Stimulated activated CD8-positive, alpha-beta memory T cell treated with anti-CD3 and anti-CD28 coated beads, Interleukin-4, amount 100 ng/mL, for 1 hour (primary cell): ENCODE measurements at places on chromosomes 7 and 10.
A peak's percentile ranks its signal among the peaks of the same experiment; 100 is the strongest.

GRCh38 chr10:44818701-44819127 lies 92.4 kb upstream of the TMEM72 start:
- DNase-seq: no peak

- DNase-seq: no peak
Measured at GRCh38 chr7:19116121-19117090, 1.0 kb downstream of the TWIST1 start.

- no peak for DNase-seq
Measured at GRCh38 chr10:117553815-117554172, 11.2 kb downstream of the EMX2 start.

GRCh38 chr7:26497801-26498596 lies 206.3 kb downstream of the SNX10 start:
- no peak for DNase-seq

DNA sequence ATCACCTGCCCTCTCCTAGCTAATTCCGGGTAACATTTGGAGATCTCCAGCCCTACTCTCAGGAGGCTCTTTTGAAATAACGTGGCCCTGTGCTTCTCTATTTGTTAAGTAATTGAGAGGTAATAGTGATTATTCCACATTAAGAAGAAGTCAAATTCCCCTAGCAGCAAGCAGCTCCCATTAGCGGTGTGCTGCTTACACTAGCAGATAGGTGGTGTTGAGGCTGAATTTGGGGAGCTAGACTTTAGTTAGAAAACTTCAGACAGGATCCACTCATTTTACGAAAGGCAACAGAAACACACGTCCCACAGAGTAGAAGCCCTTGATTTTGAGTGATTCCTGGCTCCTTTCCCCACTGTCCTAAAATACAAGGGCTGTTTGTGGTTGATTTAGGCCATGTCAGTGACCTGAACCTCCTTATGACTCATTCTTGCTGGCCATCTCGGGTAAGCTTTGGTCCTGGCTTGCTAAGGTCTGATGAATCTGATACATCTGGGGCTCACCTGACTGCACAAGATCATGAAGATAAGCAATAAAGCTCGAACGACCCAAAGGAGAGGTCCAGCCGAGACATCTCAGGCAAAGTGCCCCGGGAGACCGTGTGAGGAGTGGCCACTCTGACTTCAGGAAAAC lies 77.2 kb downstream of the FAM204A start:
- no peak for DNase-seq

DNA sequence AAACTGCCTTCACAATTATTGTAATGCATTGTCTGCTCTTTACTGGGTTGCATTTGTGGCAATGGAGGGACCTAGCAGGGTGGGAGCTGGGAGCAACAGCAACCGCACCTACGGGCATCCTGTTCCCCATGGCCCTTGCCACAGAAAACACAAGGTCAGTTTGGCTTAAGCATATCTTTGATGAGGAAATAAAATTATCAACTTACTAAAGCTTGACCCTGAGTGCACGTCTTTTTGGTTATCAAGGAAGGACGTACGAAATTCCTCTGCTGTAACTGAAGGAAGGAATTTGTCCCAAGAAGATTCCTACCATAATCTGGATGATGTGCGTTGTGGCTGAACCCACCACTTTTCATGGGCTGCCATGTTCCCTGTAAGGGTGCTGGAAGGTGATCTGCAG lies 19.9 kb upstream of the PTPRN2 start:
- DNase-seq: no peak

GRCh38 chr7:105849122-105849855 lies 27.1 kb downstream of the ATXN7L1 start:
- peak; percentile 18 for DNase-seq

- no peak for DNase-seq
Measured at GRCh38 chr7:131057015-131057793, 270.5 kb upstream of the MKLN1 start.

- DNase-seq: no peak
Measured at GRCh38 chr7:92737706-92738105, 98.7 kb downstream of the CDK6 start.

DNA sequence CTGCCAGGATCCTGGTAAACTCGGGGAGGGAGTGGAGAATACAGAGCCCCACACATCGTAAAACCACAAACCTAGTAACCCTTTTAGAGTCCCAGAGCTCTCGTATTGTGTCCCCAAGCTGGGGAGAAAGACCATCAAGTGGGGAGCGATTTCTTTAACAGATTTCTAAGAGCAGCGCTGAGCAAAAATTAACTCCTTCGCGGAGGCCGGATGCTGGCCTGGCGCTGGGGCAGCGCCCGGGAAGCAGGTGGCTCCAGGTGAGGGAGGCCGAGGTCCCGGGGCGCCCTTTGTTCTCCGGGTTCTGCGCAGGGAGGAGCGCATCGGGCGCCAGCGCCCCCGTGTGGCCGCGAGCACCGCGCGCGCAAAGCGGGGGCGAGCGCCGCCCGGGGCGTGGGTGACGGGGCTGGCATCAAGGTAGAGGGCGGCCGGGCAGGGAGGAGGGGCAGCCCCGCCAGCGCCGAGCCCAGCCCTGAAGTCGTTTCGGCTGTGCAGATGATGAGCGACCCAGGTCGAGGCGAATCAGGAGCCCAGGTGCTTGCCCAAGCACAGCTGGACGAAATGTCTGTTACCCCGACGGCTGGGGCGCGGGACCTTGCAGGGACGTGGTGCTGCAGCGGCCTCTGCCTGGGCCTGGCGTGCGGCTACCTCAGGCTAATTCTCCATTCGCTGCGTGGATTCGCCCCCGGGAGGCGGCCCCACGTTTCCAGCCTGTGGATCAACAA lies 10.4 kb upstream of the FGFR2 start:
- no peak for DNase-seq

- no peak for DNase-seq
Measured at GRCh38 chr10:68955355-68955831, 577 bp upstream of the DDX21 start.

DNA sequence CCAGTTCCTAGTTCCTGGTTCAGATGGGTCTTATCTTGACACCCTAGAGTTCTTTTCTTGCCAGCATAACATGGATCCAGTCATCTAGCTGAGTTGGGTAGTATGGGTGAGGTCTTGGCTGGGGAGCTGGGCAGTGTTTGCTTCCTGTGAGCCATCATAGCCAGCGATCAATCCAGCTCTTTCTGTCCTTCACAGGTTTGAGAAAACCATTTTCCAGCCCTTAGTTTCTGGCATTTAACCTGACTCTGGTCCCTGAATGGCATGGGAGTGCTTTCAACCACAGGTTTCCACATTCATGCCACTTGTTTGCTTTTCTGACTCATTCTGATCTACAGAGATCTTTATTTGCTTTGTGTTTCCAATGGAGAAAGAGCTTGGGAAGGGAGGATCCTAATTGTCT lies 8.6 kb downstream of the SLC13A1 start:
- DNase-seq: no peak

GRCh38 chr10:90293616-90294015 lies 564.2 kb downstream of the HTR7 start:
- DNase-seq: no peak

- DNase-seq: no peak
Measured at GRCh38 chr10:132157101-132157500, 29.6 kb upstream of the DPYSL4 start.

DNA sequence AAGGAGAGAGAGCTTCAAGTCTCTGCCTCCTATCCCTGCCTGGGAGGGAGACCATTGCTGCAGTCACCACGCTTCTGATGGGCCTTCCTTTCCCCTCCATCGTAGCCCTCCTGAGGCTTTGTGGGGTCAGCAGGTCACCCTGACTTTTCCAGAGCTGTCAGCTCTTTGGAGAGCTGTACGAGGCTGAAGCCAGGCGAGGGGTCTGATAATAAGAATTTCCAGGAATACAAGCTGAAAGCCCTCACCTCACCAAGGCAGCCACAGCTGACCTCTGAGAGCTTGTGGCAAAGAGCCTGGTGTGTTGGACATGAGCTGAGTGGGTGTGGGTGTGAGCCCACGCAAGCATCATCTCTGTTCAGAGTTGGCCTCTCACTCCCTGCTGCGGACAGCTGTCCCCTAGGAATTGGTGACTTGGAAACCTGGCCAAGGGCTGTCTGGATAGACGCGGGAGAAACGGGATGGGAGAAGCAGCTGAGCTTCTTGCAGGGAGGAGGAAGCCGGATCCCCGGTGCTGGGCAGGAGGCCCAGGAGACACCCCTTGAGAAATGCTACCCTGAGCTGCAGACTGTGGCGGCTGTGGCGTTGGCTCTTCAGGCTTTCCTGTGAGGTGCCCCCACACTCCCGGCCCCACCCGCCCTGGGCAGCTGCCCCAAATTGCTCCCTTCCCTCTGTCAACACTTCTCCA lies 122.1 kb upstream of the BTBD16 start:
- no peak for DNase-seq

- DNase-seq: no peak
Measured at GRCh38 chr7:36048902-36049240, 104.2 kb upstream of the EEPD1 start.

DNA sequence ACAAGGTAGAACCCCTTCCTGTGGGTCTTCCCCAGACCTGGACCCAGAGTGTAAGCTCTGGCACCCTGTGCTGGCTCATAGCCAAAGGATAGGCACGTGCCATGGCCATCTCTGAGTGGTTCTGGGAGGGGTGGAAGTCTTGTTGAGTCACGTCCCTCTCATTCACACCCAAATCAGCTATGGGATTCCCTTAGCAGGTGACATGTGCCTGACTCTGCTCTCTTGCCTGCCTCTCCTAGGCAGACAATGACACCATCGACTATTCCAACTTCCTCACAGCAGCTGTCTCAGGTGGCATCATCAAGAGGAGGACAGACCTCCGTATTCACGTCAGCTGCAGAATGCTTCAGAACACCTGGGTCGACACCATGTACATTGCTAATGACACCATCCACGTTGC lies 59.8 kb downstream of the C10orf120 start:
- no peak for DNase-seq

DNA sequence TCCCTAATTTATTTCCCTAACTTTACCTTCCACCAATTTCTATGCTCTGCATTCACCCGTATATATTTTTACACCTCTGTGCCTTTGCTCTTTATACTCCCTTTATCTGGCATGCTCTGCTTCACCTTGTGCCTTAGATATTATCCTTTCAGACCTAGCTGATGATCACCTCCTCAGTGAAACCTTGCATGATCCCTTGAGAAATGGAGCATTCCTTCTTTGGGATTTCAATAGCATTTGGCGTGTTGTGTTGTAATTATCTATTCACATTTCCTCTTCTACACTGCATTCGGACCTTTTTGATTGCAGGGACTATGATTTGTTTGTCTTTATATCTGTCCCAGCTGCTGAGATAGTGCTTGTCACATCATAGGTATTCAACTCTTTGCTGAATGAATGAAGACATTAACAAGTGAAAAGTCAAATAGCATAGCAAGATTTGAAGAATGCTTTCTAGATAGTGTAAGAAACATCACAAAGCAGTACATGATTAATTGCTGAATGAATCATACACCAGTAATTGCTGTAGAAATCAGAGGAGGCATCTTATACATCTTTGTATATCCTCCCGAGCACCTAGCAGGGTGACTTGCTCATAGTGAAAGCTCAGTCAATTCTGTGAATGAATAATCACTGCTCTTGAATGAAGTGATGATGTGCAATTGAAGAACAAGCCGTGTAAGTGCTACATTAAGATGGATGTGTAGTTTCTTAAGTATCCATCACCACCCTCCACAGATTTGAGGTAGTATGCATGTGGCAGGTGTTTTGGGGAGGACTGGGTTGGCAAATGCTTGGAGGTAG lies 2.0 kb upstream of the TM9SF3 start:
- DNase-seq: no peak

DNA sequence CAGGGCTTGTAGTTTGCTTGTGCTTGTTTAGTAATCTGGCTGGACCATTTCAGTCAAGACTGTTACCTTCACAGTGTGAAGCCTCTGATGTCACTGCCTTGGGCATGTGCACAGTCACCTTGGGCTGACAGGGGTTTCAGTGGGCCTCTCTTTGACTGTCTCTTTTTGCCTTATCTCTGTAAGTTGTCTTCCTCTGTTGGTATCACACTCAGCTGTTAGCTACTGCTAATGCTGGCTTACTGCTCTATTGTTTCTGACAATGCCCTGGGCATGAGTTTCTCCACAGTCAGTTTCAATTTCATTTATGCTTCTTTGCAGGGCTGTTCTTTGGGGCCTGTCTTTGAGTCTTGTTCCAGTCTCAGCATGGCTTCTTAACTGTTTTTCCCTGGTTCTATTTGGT lies 201.9 kb upstream of the SHH start:
- DNase-seq: no peak

- no peak for DNase-seq
Measured at GRCh38 chr10:31883397-31883796, 45.2 kb downstream of the ARHGAP12 start.

DNA sequence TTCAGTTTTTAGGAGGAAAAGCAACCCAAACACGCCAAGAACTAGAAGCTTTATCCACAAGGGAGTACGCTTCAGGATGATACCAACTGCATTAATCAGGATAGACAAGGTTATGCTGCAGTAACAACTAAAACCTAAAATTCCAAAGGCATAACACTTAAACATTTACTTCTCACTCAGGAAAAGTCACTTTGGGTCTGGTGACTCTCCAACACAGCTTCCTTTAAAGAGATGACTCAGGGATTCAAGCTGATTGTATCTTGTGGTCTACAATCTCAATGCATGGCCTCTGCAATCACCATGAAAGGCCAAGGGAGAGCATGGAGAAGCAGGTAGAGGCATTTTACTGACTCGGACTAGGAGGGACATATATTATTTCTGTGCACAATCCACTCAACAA lies 315.8 kb downstream of the KCNMA1 start:
- no peak for DNase-seq

DNA sequence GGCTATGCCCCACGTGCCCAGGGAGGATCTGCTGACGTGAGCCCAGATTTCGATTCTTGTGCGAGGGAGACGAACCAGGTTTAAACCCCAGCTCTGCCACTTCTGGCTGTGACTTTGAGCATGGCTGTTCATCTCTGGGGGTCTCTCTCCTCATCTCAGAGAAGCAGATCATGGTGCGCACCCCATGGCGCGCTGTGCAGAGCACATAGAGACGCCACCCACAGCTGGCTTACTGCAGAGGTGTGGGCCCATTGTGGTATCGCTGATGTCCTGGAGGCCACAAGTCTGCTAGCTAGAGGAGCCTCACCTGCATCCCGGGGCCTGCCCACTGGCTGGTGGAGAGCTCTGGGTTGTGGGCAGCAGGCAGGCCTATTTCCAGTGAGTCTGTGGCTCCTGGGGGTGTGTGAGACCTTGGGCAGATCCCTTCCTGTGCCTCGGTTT lies 140.5 kb downstream of the LHPP start:
- no peak for DNase-seq

DNA sequence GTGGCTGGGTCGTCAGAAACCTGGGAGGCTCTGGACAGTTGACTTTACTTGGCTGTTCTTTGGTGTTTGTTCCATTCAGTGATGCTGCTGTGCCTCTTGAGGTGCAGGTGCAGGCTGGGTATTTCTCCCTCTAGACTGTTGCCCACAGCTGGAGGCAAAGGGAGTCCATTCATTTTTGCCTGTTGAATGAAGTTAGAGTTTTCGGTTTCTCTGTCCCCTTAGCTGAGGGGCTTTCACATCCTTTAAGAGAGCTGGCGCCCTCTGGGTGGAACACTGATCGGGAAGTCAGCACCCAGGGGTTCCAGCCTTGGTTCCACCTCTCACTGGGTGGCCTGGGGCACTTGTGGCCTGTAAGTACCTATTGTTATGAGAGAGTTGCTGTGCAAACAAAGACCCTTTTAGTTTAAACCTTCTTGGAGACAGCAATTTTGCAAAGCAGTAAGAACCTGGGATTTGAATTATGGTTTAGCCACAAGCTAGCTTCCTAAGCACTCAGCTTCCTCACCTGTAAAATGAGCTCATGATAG lies 67.2 kb downstream of the GRK5 start:
- DNase-seq: no peak

GRCh38 chr7:74138945-74139843 lies 35.0 kb upstream of the EIF4H start:
- no peak for DNase-seq
